T-helper 9 cell (primary cell): ENCODE measurements at places on chromosomes 13 and 19.
A peak's percentile ranks its signal among the peaks of the same experiment; 100 is the strongest.

GRCh38 chr13:42644841-42645240 lies 70.9 kb downstream of the TNFSF11 start:
- DNase-seq = no peak

GRCh38 chr19:18385675-18386542 lies at the start of gene GDF15:
TSS of gene GDF15 (plus strand) at chr19:18386158. CDS start at chr19:18386190, 32 bp downstream.
- peak; percentile 26 for DNase-seq

GRCh38 chr13:66111628-66112027 lies 1118.5 kb downstream of the PCDH9 start:
- DNase-seq = no peak

DNA sequence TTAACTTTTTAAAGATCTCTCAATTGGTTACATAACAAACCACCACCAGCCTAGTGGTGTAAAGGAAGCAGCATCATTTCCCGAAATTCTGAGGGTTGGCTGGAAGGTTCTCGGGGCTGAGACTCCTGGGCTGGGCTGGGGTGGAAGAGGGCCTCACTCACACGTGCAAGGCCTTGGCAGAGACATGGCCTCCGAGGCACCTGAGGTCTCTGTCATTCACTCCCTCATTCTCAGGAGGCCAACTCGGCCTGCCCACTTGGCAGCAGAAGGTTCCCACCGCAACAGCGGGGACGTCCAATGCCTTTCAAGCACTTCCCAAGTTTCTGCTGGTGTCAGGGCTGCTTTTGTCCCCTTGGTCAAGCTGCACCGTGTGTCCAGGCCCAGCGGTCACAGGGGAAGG lies 18.6 kb upstream of the RASA3 start:
- no peak for DNase-seq

DNA sequence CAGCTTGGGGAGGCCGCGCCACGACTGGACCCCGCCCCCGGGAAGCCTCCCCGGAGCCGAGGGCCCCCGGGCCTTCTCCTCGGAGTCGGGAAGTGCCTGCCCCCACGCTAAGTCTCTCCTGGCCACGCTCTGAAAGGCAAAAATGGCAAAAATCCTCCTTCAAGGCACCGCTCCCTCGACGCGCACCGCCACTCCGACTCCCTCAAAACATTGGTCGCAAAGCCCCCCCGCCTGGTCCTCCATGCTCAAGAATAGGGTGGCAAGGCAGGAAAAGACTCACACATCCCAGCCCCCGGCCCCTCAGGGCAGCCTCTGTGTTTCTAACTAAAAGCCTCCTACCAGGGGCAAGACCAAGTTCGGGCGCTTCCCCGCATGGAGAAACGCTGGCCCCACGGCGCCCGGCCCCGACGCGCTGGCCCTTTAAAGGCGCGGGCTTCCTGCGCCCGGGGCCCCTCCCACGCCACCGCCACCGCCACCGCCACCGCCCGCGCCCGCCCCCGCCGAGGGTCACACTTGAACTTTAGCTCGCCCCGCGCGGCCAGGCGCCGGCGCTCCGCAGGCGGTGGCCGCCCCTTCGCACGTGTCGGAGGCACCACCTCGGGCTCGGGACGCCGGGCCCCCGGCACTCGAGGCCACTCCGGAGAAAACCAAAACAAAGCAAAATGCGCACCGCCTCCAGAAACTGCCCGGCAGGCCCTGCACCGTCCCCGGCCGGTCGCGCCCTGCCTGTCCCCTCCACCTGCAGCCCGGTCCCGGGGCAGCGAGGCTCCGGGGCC lies 1.9 kb downstream of the FOXO1 start:
- peak; percentile 60 for DNase-seq

GRCh38 chr13:106361621-106362020 lies 173.8 kb downstream of the EFNB2 start:
- no peak for DNase-seq

GRCh38 chr19:57267291-57267690 lies 13.0 kb upstream of the ZNF460 start:
- DNase-seq = no peak

GRCh38 chr13:74747186-74747955 lies 613.2 kb upstream of the KLF12 start:
- no peak for DNase-seq

DNA sequence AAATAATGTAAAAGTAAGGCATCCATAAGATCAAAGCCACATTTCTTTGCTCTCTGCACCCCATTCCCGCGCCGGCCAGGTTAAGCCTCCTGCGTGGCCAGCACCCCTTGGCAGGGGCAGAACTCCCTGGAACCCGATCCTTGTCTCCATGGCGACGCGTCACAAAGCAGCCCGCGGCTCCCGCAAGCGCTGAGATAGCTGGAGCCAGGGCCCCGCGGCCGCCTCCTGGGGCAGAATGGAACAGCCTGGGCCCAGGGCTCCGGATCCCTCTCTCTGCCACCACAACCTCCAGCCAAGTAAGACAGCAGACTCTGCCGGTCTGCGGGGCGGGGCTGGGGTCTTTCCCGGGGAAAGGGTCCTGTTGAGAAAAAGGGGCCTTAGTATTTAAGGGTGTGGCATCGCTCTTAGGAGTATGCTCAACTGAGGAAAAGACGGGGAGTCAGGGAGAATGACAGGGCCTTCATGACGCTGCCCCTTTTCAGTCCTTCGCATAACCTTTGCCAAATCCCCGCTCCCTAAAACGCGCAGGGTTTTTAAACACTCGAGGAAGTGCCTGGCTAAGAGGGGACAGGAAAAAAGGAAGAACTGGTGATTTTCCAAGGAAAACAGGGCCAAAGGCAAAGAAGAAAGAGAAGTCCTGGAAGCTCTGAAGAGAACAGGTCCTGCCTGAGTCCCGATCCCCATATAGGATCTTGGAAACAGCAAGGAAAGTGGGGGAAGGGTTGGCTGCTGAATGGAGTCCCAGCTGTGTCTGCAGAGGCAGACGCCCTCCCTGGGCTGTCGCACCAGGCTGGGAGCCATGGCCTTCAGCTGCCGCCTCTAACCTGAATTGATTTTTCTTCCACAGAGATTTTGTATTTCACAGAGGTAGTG lies at the start of gene TEX26:
TEX26 (plus strand) TSS at position 176 of the 873 bp plus-strand sequence; CDS start at position 236, 60 bp downstream.
- DNase-seq = no peak

DNA sequence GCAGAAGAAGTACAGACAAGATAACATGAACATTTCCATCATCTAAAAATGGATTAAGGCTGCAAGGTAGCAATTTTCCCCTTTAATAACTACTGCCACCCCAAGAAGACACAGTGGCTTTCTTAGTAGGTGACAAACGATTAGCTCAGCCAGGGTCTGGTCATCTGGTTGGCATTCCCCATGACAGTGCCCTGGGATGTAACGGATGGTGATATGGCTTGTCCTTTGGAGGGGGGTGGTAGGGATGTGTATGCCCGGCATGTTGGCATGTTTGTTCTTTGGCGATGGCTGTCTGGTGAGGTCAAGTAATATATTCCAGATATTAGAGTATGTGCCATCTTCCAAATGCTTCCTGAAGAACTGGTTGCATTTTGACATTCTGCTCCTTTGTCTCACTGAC lies 135.6 kb upstream of the ZNF536 start:
- no peak for DNase-seq

- no peak for DNase-seq
Measured at GRCh38 chr19:3336351-3336679, 30.1 kb upstream of the NFIC start.

- DNase-seq = peak; percentile 88
Measured at GRCh38 chr19:41570639-41571112, 5.3 kb upstream of the CEACAM21 start.

- no peak for DNase-seq
Measured at GRCh38 chr19:47002106-47002766, 17.4 kb upstream of the NPAS1 start.

GRCh38 chr13:75416327-75417011 lies 65.5 kb downstream of the TBC1D4 start:
- no peak for DNase-seq

DNA sequence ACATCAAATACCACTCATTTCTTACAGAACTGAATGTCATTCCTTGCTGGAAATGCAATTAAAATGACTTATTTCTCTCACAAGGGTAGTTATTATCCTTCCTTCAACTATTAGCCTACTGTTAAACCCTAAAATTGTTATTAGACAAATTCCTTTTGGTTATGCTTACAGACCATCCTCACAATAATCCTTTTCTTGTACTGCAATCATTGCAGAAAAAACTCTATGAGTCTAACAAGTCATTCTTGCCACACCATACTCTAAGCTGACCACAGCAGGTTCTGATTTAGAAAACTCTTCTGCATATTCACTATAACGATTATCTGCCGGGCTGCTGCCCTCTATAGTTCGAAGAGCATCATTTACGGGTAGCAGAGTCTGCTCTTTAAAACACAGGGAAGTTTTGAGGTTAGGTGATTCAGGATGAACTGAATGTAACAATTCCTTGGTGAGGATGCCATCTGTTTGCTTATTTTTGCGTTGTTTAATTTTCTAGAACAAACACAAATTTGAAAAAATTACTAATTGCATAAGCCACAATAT lies 38.2 kb downstream of the MTMR6 start:
- no peak for DNase-seq

- DNase-seq = no peak
Measured at GRCh38 chr19:6608940-6609339, 18.0 kb upstream of the CD70 start.

DNA sequence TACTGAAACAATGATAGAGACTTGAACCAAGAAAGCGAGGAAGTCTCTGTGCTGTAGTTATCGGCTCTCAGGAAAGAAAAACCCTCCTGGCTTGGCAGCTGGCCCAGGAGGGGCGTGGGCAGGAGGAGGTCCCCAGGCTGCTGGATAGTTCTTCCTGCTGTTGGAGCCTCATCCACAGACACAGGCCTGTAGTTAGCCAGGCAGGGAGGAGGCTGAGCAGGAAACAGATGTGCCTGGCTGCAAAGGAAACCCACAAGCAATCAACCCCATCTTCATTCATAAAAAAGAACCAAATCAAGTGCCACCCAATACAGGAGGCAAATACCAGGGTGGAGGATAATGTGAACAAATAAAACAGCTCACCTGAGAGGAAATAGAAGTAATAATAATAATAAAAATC lies 86.2 kb downstream of the IRS2 start:
- DNase-seq = no peak

DNA sequence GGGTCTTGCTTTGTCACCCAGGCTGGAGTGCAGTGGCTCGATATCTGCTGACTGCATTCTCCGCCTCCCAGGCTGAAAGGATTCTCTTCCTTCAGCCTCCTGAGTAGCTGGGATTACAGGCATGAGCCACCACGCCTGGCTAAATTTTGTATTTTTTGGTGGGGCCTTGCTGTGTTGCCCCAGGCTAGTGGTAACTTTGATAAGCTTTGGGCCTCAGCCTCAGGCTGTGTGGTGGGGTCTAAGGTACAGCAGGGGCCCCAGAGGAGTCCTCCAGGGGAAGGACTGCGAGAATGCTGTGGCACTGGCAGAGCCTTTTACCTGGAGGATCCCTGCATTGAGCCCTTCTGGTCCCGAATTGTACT lies 7.2 kb downstream of the DOT1L start:
- no peak for DNase-seq

- no peak for DNase-seq
Measured at GRCh38 chr19:46466536-46467196, 4.7 kb downstream of the PNMA8A start.

GRCh38 chr13:30569901-30570576 lies 47.7 kb upstream of the USPL1 start:
- no peak for DNase-seq

DNA sequence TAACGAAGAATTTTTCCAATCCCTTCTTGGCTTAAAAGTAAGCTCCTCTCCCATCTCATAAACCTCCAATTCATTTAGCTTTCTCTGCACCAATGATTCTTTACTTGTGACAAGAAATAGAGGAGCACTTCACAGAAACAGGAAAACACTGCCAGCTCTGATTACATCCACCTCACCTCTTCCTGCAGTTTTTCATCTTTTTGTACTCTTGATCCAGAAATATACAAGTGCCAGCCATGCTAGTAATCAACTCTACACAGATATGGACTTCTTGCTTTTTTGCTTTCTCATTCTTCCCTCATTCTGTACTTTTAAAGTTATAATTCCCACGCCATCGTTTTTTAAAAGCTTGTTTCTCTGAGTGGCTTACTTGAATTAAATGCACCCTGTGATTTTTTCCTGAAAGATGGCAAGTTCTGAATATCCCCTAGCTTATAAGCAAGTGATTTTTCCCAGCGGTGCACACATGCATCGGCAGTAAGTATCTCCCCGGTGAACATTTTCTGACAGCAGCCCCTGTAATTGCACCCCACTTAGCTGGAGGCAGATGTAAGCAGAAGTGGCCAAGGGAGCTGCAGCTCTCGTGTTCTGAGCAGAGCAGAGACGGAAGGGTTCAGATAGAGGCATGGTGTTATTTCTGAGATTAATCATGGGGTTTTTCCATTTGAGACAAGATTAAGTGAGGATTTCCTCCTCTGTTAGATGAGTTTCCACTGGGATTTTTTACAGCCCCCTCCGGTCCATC lies 340.7 kb downstream of the SLC7A1 start:
- DNase-seq = no peak

GRCh38 chr13:109789262-109789661 lies 2.9 kb upstream of the IRS2 start:
- no peak for DNase-seq

DNA sequence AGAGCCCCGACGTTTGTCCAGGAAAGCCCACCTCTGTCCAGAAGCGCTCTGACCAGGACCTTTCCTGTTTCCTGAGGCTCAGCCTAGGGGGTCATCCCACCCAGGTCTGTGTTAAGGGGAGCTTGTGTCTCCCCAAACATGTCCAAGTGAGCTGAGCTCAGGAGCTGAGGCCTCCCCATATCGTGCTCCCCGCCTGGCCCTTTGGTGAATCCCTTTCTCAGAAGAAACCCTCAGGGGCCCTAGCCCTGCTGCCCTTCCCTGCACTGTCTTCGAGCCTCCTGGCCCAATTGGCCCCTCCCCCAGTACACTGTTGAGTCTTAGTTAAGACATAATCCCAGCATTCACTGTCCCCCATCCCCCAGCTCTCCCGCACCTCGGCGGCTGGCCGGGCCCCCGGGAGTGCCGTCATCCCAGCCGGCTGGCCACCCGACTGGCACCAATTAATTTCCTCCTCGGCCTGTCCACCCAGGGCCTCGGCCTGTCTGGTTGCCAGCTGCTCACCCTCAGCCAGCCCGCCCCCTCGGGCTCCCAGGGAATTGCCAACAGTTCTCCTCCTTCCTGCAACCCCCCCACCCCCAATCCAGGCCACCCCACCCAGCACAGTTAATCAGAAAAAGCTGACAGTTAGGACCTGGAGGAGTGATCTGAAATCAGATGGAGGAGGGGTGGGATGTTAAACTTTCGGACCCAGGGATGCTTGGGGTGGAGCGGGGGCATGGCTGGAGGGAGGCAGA lies 13.6 kb downstream of the IER2 start:
- no peak for DNase-seq

DNA sequence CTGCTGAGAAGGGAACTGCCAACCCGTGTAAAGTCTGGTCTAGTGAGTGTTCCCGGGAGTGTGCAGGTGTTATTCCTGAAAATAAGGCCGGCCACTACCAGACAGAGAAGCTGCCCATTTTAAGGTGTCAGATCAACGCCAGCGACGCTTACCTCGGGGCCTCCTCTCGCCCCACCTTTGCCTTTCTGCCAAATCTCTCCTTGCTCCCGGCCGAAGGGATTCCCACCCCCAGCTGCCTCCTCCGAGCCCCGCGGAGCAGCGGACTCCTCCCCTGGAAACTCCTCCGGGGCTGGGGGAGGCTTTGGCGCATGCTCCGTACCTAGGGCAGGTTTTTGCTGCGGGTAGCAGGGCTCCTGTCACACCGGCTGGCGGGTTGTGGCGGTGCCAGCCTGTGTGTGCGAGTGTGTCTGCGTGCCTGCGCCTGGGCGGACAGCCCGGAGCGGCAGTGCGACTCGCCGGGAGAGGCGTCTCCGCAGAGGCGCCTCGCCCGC lies at the start of gene HS6ST3:
HS6ST3 (plus strand) TSS at position 359 of the 491 bp plus-strand sequence.
- no peak for DNase-seq

- DNase-seq = no peak
Measured at GRCh38 chr19:1978346-1978894, 37.1 kb downstream of the BTBD2 start.
